ENCODE measurements at places on chromosomes 7 and 10. TPM values are rescaled to one million over a fixed set of nuclear protein-coding genes. Genes with fewer than 3 reads are reported as not detected.

PROSER2 gene
- 6.4 TPM for total RNA-seq

SDK1 gene
- 4.1 TPM for total RNA-seq

PRR15 gene
- total RNA-seq: 1.6 TPM

OPALIN gene
- total RNA-seq: not detected

C10orf67 gene
- total RNA-seq: 0.18 TPM

PVRIG gene
- total RNA-seq: 0.95 TPM

SCIN gene
- total RNA-seq: 19.5 TPM

KNDC1 gene
- total RNA-seq: 0.53 TPM

MINDY4 gene
- 2.5 TPM for total RNA-seq

ITGB1 gene
- 70.5 TPM for total RNA-seq

HOGA1 gene
- total RNA-seq: 1.1 TPM

GRCh38 chr7:47211519-47211973 lies 370.4 kb downstream of the TNS3 start:
- DNase-seq: no peak

GRCh38 chr10:12181065-12181775 lies 14.5 kb downstream of the NUDT5 start:
- peak; percentile 8 for DNase-seq

GRCh38 chr7:30776971-30777370 lies 5.8 kb downstream of the MINDY4 start:
- no peak for DNase-seq

- no peak for DNase-seq
These were observed 244.6 kb downstream of the AGMO start for GRCh38 chr7:15317215-15317614.

- no peak for DNase-seq
These were observed 18.0 kb downstream of the MACC1 start for GRCh38 chr7:20199015-20199737.

DNA sequence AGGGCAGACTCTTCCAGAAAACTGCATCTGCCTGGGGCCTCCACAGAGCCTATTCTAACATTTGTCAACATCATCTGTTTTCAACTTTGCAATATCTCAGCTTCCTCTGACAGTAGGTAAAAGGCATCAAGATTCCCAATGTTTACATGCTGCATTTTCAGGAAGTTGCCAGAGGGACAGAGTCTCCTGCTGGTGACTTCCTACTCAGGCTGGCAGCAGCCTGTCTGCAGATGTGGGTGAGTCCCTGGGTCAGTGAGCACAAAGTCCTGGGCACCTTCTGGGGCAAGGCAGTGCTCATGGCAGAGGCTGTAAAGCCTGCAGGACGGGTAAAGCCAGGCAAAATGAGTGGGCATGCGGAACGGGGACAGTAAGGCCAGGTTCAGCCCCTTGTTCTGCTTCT lies 69.4 kb downstream of the EBF3 start:
- DNase-seq: no peak

DNA sequence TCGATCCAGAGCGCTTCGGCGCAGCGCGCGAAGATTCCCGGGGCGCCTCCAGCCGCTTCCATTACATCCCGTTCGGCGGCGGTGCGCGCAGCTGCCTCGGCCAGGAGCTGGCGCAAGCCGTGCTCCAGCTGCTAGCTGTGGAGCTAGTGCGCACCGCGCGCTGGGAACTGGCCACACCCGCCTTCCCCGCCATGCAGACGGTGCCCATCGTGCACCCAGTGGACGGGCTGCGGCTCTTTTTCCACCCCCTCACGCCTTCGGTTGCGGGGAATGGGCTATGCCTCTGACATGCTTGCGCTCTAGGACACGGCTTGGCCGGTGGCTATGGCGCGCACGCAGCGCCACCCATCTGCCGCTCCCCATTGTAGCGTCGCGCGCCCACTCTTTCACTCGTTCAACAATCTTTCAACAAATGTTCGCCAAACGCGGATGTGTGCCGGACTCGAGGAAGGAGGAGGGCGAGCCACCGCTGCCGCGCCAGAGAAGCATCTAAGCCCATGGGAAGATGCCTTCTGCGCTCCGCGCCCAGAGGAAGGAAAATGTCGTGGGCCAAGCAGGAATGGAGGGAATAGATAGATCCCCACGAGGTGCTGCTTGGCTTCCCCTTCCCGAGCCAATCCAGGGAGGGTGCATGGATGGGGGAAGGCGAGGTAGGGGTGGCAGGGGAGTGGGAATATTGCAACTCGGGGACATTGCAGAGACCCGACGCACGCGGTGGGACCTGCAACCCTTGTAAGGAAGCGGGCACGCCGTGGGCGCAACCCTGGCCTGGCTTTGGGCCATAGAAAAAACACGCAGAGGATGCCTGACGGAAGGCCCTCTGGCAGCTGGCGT lies 5.1 kb upstream of the CYP26A1 start:
- DNase-seq: no peak

DNA sequence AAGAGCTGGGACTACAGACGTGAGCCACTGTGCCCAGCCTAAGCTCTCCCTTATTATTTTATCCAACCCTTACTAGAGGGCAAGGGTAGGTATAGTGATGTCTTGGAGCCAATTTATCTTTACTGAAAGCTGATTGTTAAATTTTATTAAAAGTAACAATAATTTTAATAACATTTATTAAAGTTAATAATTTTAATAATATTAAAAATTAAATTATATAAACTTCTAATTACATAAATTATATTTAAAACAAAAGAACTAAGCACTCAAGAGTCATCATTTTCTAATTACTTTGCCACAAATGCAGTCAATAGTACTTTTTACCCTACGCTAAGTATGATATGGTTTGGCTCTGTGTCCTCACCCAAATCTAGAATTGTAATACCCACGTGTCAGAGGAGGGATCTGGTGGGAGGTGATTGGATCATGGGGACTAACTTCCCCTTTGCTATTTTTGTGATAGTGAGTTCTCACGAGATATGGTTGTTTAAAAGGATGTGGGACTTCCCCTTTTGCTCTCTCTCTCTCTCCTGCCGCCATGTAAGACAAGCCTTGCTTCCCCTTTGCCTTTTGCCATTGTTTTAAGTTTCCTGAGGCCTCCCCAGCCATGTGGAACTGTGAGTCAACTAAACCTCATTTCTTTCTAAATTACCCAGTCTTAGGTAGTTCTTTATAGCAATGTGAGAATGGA lies 58.4 kb upstream of the ETV1 start:
- DNase-seq: no peak

DNA sequence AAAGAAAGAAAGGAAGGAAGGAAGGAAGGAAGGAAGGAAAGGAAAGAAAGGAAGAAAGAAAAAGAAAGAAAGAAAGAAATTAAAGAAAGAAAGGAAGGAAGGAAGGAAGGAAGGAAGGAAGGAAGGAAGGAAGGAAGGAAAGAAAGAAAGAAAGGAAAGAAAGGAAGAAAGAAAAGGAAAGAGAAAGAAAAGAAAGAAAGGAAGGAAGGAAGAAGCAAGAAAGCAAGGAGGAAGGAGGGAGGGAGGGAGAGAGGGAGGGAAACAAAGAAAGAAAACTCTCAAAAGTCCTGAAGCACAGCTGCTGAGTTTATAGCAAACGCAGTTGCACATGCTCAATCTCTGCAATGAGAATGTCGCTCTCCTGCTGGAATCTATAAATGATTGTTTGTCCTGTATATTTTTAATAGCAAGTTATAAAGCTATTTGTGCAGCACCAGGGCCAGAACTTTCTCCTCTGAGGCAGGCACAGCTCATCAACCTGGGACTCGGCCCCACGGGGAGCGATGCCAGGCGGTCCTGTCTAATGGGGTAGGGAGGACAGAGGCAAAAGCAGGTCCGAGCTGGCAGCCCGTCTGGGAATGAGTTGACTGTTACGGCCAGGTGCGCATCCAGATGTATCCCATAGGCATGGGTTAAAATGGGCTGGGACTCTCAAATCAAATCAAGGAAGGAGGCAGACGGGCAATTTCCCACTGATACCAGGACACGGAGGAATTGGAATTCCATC lies 118.0 kb upstream of the PFKP start:
- DNase-seq: no peak

DNA sequence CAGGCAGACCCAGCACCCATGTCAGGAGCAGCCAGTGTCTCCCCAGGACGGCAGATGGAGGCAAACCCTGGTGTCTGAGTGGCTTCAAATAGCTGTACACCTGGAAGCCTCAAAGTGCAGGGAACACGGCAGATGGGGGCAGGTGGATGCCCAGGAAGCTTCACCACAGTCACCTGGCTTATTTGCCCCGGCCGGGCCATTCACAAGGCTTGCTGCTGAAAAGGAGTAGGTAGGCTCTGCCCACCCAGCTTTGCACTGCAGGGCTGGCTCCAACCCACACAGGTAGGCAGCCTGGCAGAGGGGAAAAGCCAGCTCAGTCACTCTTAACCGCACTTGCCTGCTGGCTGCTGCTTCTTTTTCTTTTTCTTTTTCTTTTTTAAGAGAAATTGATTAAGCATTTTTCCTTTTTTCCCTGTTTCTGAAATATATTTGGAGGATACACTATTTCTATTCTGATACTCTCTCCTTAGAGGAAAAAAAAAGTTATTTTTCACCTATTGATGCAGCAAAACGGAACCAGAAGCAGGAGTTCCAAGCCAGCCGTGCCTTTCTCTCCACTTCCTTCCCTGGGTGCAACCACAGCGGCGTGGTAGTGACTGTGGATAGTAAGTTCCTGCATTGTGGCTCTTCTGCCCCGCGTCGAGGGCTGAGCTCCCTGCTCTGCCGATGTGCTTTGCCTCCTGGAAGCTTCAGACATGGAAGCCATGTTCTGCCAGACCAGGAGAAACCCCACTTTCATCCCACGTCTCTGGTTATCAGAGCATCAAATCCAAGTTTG lies 118.3 kb downstream of the KLF6 start:
- DNase-seq: no peak

GRCh38 chr7:103773726-103774125 lies 215.7 kb downstream of the RELN start:
- DNase-seq: no peak

DNA sequence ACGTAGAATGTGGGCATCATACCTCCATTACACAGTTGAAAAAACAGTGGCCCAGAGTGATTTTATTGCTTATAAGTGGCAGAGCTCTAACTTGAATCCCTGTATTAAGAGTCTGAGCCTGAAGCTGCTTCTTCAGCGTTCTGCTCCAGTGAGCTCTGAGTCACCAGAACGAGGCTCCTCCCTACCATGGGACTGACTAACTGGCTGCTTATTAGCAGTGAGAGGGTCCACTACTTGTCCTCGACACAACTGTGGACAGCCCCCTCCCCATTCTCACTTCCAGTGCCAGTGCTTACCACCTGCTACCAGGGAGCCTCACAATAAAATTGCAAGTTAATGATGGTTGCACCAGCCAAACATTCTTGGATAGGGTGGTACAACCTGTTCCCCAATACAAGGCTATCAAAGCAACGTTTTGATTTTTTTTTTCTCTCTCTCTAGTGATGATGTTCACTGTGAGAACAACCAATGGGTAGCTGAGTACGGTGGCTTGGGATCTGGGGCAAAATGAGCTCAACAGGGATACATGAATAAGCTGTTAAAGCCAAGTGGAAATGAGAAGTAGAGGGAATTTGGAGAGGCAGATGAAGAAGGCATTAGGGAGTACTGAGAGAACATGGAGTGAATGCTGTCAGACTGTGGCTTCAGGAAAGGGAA lies 2.7 kb upstream of the NRG3 start:
- no peak for DNase-seq

DNA sequence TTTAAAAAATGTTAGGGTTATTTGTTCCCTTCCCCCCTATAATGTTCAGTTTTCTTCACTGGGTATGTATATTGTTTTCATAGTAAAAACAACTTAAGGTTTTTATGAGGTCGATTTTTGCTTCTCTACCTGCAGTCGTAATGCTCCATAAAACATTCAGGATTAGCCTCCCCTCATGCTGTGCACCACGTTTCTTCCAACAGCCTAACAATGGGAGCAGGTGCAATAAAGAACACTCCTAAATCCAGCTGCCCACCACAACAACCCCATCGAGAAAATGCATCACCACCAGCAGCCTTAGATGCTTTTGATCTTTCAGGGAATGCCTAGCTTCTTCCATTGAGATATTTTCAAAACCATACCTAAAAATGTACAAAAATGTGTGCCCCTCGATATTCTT lies 111.1 kb downstream of the ADAM12 start:
- no peak for DNase-seq

DNA sequence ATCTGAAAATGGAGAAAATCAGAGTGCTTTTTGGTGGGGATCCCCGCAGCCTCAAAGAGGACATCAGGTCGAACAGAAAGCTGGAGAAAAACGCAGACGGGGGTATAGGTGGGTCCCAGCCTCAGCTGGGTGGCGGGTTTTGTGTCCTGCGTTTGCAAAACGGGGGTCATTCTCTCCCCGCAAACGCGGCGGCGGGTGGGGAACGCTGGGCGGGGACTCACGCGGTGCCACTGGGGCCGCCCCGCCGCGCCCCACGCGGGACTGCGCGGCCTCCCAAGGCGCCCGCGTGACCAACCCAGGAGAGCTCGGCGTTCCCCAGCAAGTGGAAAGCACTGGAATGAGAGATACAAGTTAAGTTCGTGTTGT lies 806 bp upstream of the VIPR2 start:
- no peak for DNase-seq

GRCh38 chr7:152733286-152733934 lies 26.1 kb upstream of the ACTR3B start:
- DNase-seq: no peak

DNA sequence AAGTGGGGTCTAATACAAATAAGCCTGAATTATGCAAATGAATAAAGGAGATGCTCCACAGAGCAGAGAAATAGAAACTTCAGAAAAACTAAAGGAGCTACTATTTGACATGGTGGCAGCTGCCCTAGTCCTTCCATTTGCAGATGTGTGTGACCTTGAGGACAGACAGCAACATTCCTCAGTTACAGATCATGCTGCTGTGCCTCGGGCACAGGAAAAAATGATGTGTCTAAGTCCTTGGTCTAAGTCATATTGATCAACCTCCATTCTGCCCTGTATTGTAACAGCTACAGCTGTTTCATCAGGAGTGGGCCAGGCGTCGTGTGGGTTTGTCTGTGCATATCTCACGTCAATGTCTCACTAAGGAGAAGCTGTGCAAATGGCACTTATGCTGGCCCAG lies 710.4 kb downstream of the TNS3 start:
- no peak for DNase-seq

DNA sequence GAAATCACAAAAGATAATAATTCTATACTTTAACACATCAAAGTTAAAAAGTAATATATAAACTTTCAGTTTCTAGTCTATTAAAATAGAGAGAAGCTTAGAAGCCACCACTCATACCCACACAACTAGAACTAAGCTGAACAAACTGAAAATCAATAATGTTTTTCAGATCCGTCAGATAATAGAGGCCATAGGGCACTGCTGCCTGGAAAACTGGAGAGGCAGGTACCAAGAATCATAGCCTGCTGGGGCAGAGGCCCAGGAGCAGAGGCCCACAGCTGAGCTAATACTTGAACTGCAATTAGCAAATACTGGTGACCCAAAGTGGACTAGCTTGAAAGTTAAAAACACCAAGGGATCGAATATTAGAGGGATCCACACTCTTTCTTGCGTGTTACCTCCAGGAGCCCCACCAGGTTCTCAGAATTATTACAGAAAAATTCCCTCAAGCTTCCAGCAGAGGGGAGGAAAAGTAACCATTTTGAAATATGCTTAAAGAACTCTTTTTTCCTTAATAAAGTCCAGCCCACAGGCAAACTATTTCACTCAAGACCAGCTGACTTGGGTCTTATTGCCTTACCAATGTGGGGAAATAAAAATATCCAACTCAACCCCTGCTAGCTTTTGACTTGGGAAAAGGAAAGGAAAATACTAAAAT lies 774.1 kb upstream of the IGFBP3 start:
- no peak for DNase-seq

GRCh38 chr7:112771166-112771565 lies 19.0 kb downstream of the TMEM168 start:
- DNase-seq: no peak

GRCh38 chr7:148963583-148964482 lies 64.5 kb downstream of the PDIA4 start:
- DNase-seq: no peak
